ENCODE measurements at places on chromosomes 6 and 20.

- DNase-seq, result no peak
Measured at GRCh38 chr20:24676978-24677370, 207.5 kb downstream of the SYNDIG1 start.

GRCh38 chr6:127483399-127484055 is 24.3 kb upstream of the KIAA0408 start:
- no peak for DNase-seq

DNA sequence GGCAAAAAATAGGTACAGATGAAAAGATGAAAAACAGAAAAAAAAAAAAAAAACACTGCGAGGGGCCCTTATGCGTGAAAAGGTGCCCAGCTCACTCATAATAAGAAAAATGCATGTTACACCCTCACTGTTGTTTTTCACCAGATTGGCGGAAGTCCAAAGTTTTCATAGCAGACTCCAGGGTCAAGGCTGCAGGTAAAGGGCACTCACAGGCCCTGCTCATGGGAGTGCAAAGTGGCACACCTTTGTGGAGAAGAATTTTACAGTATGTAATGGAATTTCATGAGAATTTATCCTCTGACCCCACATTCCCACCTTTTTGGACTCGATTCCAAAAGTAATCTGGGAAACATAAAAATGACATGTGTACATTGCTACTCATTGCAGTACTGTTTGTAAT is 108.2 kb downstream of the CDKAL1 start:
- DNase-seq, result no peak

DNA sequence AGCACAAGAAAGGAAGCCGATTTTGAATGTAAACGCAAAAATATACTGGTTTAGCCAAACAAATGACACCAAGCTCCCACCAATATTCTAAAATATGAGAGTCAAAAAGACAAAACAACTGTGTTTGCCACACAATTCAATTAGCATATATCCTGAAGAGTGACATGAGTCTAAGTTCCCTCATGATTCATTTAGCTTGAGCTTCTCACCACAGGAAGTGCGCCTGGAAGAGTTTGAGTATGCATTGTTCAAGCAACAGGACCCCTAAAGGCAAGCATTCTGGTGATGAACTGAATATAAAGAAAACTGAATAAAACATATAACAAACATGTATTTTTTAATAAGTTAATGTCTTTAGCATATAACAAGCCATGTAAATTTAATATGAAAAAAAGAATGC is 115.2 kb upstream of the RUNX2 start:
- no peak for DNase-seq

- no peak for DNase-seq
Measured at GRCh38 chr20:37498066-37498665, 22.9 kb upstream of the NNAT start.

GRCh38 chr6:47743744-47744143 is 38.1 kb upstream of the OPN5 start:
- no peak for DNase-seq

GRCh38 chr6:49327005-49327404 is 136.0 kb downstream of the MMUT start:
- no peak for DNase-seq

DNA sequence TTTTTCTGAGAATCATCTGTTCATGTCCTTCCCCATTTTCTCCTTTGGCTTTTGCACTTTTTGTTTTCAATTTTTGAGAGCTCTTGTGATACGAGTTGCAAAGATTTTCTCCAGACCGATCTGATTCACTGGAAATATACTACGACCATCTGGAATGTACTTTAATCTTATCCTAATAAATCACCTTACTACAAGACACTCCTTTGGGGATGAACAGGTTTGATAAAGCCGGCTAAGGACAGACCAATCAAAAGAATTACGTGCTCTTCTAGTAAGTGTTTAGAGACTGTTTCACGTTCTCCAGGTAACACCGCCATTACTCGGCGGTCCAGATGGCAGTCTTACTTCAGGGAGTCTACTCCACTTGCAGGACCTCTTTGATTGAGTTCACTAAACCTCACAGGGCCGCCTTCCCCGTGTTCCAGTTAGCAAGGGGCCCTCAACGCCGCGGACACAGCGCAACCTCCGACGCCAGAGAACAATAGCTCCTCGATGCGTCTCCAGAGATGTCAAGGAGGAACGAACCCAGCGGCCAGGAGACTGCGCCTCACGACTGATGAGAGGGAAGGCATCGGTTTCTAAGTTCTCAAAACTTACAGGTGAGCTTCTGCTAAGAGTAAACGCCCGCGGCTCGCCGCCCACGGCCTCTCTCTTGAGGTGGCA is 920 bp upstream of the WTAP start:
- no peak for DNase-seq

- no peak for DNase-seq
Measured at GRCh38 chr6:51398793-51399192, 580.1 kb downstream of the TFAP2B start.

DNA sequence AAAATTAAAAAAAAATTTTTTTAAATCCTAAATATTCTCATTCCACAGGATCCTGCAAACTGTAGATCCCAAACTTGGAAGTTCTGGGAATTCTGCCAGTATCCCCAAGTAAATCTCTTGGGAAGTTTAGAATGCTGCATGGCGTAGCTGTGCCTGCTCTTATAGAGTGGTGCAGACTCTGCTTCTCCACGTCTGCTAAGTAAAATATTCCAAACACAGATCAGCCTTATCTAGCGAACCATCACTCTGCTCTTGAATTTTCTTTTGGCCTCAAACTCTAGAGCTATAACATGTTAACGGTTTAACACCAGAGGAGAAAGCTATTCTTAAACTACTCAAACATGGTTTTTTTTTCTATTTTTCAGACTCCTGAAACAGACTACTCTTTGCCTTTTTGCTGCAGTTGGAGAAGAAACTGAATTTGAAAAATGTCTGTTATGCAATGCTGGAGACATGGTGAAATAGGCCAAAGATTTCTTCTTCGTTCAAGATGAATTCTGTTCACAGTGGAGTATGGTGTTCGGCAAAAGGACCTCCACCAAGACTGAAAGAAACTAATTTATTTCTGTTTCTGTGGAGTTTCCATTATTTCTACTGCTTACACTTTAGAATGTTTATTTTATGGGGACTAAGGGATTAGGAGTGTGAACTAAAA is 138.5 kb upstream of the AKAP12 start:
- no peak for DNase-seq

DNA sequence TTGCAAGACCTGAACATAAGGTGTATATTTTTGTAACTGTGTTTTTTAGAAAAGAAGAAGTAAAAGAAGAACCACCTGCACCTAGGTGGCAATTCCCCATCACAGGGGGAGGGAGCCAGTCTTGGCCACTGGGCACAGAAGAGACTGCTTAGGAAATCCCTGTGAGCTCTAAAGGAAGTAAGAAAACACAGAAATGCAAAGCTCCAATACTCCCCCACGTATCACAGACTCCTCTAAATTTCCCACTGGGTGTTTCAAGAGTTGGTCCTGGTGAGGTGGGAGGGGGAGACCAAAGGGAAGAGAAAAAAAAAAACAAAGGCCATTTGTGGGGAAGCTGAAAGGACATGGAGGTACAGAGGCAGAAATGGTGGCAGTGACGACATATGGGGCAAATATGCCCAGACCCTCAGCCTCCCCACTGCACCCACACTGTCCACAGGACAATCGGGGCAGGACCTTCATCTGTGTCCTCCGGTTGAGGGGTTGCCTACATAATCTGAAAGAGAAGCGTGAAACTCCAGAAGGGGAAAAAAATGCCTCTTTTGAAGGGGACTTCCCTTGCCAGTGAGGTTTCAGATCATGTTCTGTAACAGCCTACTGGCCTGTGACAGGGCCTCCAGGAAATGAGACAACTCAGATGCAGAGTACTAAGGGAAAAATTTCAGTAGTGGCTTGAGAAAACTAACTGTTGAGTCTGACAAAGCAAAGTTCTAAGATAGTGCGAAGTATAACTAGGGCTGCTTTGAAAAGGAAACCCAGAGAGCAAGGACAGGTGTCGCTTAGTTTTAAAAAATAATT is 226.2 kb upstream of the MARCKS start:
- DNase-seq, result peak; percentile 28

- no peak for DNase-seq
Measured at GRCh38 chr20:50852085-50852484, 57.2 kb downstream of the BCAS4 start.

- DNase-seq, result no peak
Measured at GRCh38 chr6:118813775-118814174, 80.2 kb upstream of the ASF1A start.

GRCh38 chr6:168355716-168356522 is 36.3 kb upstream of the DACT2 start:
- no peak for DNase-seq

GRCh38 chr6:101907356-101908217 is 514.1 kb downstream of the GRIK2 start:
- no peak for DNase-seq

DNA sequence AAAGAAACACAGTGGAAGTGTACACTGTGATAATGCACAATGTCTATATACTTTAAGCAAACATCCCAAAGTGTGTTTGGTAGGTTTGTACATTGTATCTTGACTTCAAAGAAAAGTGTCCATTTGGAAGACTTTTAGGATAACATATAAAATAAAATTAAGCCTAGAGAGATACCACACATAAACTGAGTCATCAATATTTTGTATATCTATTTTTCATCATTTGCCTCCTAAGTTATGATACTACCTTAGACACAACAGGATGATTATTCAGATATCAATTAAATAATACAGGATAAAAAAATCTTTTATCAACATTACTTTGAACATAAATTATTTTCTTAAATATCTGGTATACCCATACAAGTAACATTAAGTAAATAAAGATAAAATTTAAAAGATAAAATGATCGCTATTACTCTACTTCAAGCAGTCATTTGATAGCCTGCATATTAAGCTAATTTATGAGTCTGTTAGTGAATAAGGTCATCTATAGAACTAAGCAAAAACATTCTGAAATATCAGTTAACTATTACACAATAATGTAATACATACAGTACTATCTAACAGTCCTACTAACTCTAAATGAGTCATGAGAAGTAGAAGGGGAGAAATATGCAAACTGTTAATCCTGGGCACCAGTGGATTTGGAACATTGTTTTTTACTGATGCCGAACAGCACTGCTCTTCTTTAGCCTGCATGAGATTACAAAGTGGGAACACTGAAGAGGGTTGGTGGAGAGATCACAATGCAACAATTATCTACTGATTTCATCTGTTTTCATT is 158.4 kb upstream of the SIM1 start:
- DNase-seq, result no peak

DNA sequence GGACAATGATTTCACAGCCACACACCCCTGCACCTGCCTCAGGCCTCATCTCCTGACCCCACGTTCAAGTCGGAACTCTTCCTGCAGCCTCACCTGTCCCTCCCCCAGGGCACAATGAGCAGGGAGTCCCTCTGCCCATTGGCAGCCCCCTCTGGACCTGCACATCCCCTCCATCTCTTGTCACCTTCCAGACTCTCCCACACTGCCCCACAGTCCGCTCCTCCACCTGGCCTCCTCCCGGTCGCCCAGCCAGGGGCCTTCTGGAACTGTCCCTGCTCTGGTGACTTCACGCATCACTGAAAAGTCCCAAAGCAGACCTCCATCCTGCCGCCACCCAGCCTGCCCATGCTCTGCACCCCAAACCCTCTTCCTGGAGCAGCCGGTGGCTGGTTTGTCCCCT is 4.7 kb downstream of the CTSZ start:
- DNase-seq, result no peak

- DNase-seq, result no peak
Measured at GRCh38 chr6:21163110-21163837, 430.3 kb upstream of the SOX4 start.

- no peak for DNase-seq
Measured at GRCh38 chr6:5314191-5314865, 53.0 kb downstream of the FARS2 start.

DNA sequence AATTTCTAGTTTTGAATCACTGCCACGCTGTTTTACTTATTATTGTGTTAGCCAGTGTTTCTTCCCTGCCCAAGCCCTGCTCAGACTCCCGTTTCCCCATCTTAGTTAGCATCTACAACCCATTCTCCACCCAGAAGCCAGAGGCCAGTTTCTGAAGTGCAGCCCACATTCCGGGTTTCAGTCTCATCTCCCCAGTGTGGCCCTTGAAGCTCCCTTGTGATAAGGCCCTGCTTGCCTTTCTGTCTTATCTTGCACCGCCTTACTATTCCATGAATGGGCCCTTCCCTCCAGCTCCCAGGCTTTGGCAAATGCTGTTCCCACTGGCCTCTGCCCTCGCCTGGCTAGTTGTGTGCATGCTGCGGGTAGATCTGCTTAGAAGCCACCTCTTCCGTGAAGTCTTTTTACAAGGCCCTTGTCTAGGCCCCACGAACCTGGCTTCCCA is 41.1 kb downstream of the TOX2 start:
- DNase-seq, result no peak

DNA sequence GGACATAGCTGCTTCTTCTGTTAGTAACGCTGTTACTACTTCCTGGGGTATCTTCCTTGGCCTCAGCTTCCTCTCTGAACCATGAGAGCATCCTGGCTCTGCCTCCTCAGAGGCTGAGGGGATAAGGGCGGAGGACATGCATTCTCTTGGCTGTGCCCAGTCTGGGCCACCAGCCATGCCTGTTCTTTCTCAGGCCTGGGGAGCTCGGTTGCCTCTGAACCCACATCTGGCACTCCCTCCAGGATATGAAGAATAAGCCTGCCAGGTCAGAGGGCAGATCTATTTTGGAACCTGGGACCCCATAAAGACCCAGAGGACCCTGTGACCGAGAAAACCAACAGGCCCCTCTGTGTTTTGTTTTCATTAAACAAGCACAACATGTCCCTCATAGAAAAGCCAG is 6.6 kb upstream of the ANGPT4 start:
- DNase-seq, result no peak

- no peak for DNase-seq
Measured at GRCh38 chr20:59829054-59829785, 104.2 kb downstream of the SYCP2 start.

DNA sequence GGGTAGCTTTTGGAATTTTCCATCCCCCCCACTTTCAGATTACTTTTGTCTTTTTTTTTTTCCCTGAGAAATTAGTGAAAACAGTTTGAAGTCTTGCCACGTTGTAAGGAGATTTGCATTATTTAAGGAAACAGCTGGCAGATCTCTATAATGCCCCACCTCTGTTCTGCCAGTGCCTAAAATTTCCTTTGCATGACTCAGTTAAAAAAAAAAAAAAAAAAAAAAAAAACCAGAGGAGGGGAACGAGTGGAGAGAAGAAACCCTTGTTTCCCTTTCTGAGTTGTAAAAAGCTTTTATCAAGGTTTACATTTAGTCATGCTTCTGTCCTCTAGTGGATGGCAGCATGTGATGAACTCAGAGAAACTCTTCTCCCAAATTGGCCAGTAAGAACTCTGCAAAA is 33.5 kb downstream of the CARMIL1 start:
- DNase-seq, result no peak

- peak; percentile 18 for DNase-seq
Measured at GRCh38 chr6:90460051-90460450, 126.8 kb downstream of the MAP3K7 start.

- DNase-seq, result no peak
Measured at GRCh38 chr6:161374971-161375873, 101.4 kb upstream of the AGPAT4 start.

DNA sequence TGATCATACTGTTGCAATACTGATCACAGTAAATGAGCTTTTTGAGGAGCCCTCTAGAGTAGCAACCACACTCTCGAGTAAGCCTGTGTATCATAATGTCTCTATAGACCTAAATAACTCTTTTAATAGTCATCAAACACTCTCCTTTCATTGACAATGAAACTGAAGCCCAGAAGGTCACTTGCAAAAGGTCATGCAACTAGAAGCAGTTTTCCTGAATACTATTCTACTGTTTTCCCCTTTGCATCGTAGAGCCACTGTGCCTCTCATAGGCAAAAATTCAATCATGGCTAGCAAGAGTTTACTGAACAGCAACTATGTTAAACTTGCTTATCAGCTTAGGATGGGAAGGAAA is 105.3 kb downstream of the HIVEP2 start:
- no peak for DNase-seq

GRCh38 chr20:32474009-32474716 is 111.0 kb downstream of the NOL4L start:
- no peak for DNase-seq

Data from CD4-positive, alpha-beta T cell treated with Interleukin-15 for 4 hours (primary cell).